Foreskin keratinocyte (primary cell): ENCODE measurements at places on chromosomes 3 and 15. TPM values are rescaled to one million over a fixed set of nuclear protein-coding genes. Genes with fewer than 3 reads are reported as not detected.

CGGBP1 gene
- total RNA-seq, result 46.5 and 49.7 TPM in 2 replicates

GOLGA8G gene
- not detected in 2 replicates for total RNA-seq

FMN1 gene
- 1.7 TPM in 2 replicates for total RNA-seq

HCLS1 gene
- total RNA-seq, result 1.6 and 1.9 TPM in 2 replicates

KIF23 gene
- 66.4 and 88.7 TPM in 2 replicates for total RNA-seq
